NCI-H1092 treated with DMSO at 0.1 percent for 48 hours (cell line): ENCODE measurements at places on chromosomes 5 and 9.
A peak's percentile ranks its signal among the peaks of the same experiment; 100 is the strongest.

GRCh38 chr5:142296914-142297417, 27.9 kb downstream of the SPRY4 start:
- no peak for DNase-seq

GRCh38 chr5:89686081-89686765, 723.3 kb downstream of the CETN3 start:
- DNase-seq = peak; percentile 20

DNA sequence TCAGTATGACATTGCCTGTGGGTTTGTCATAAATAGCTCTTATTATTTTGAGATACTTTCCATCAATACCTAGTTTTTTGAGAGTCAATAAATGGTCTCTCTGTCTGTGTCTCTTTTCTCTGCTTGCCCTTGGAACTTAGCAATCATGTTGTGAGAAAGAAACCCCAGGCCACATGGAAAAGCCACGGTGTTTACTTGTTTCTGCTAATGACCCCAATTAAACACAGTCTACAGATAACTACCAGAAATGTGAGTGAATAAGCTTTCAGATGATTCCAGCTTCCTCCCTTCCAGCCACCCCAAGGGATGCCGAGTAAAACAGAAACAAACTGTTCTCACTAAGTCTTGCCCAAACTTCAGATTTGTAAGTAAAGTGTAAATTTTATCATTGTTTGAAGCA, 584.9 kb downstream of the MAT2B start:
- no peak for DNase-seq

DNA sequence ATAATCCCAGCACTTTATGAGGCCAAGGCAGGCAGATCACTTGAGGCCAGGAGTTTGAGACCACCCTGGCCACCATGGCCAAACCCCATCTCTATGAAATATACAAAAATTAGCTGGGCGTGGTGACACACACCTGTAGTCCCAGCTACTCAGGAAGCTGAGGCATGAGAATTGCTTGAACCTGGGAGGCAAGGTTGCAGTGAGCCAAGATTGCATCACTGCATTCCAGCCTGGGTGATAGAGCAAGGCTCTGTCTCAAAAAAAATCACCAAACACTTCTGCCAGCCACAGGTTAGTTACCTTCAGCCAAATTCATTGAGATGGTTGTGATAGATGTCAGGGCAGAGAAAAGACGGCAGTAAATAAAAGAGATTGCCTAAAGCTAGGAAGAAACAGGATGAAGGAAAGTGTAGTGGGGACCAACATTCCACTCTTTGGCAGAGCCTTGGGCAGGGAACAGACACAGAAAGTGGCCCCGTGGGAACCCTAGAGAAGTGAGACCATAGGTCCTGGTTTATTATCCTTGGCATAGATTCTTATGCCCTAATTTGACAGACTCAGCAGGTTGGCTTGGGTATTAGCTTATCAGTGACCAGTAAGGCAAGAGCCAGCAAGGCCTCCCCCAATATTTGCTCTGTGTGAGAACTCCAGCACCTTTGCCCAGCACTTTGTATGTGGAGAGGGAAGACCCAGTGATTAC, 5.5 kb upstream of the CEP120 start:
- no peak for DNase-seq

DNA sequence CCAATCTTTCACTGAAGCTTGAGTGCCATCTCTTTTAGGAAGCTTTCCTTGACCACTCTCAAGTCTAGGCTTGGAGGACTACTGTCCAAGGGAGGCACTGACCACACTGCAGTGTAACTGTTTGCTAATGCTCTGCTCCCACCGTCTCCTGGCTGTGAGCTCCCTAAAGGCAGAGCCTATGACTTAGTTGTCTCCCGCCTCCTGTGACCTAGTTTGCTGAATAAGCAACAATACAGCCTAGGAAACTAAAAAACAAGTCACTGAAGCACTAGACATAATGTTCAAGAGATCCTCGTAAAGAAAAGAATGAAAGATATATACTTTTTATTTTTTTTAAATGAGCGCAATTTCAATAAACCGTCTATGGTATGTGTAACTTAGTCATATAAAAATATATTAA, 31.4 kb downstream of the LIX1 start:
- DNase-seq = no peak

- no peak for DNase-seq
Measured at GRCh38 chr5:142479150-142479549, 154.3 kb upstream of the SPRY4 start.

GRCh38 chr5:37838933-37839341, 904 bp downstream of the GDNF start:
- DNase-seq = no peak

DNA sequence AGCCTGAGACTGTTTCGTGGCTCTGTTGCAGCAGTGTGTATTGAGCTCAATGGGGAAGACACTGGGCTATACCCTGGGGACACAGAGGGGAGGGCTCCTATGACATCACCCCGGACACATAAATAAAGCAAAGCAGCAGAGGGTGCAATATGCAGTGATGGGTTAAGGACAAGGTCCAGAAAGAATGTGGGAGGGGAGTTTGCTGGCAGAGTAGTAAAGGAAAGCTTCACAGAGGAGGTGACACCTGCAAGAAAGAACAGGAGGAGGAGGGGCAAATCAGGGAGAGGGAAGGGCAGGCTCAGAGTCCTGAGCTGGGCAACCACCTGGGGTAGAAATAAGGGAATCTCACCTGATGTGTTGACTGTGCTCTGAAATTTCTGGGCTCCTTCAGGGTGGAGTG, 35.3 kb upstream of the CDKN2AIPNL start:
- no peak for DNase-seq

DNA sequence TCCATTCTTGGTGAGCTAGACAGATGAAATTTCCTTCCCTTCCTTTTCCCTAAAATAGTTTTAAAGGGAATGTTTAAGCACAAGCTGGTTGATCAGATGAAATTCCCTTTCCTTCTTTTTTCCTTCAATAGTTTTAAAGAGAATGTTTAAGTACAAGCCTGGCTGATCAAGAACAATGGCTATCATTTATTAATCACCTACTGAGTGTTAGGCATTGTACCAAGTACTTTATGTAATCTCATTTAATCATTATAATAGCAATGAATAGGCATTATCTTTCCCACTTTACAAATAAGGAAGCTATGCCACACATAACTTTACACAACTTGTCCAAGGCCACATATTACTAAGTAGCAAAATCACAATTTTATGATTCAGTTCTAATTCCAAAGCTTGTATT, 152.0 kb upstream of the ACOT12 start:
- DNase-seq = no peak

- no peak for DNase-seq
Measured at GRCh38 chr5:18607570-18607969, 973.3 kb downstream of the TAF11L14 start.

- DNase-seq = no peak
Measured at GRCh38 chr5:151026679-151027078, 6.3 kb downstream of the GPX3 start.

- no peak for DNase-seq
Measured at GRCh38 chr5:174335682-174336364, 290.3 kb downstream of the NSG2 start.

DNA sequence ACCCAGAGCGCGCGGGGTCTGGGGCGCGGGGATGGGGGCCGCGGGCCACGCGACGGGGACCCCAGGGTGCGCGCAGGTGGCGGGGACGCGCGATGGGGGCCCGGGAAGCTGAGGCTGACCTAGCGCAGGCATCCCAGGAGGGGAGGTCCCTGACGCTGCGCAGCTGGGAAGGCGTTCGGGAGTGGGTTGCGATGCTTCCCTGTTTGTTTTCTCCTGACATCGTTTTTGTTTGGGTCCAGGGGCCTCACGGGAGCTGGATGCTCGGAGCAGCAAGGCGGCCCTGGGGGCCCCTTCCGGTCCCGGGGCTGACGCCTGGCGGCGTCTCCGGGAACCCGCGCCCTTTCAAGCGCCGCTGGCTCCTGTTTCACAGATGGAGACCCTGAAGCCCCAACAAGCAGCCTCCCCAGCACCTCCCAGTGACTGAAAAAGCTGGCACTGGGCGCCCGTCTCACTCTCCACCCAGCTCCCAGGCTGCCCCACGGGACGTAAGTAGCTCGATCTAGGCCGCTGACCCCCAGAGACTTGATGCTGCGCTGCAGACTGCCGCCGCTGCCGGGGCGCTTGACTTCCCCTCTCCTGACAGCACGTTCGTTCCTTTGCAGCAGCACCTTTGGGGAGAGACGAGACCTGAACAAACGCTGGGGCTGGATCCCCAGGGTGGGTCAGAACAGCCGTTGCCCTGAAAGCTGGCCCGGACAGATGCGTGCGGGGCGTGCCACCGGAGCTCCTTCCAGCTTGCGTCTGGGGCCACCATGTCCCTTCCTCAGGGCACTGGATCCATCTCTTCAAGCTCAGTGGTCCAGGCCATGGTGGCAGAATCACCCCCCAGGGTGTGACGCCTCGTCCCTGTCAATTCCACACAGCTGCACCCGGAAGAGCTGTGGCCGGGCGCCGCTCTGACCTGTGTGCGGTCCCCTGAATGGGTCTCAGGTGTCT, 593 bp downstream of the BRD3OS start:
- peak; percentile 30 for DNase-seq

DNA sequence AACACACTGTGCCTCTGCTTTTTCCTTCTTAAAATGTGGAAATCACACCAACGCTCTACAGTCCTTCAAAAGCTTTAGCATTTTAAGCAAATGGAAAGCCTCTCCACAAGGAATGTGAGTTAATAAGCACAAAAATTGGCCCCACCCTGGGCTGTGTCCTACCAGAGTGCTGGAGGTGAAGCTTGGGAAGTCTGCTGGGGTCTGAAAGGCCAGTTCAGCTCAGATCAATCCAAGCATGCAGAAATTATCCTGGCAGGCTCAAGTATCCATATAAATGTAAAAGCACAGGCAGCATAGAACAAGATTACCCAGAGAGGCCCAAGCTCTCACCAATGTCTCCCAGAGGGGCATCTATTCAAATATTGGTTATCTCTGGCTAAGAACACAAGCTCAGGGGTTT, 98.5 kb downstream of the ESM1 start:
- DNase-seq = no peak

DNA sequence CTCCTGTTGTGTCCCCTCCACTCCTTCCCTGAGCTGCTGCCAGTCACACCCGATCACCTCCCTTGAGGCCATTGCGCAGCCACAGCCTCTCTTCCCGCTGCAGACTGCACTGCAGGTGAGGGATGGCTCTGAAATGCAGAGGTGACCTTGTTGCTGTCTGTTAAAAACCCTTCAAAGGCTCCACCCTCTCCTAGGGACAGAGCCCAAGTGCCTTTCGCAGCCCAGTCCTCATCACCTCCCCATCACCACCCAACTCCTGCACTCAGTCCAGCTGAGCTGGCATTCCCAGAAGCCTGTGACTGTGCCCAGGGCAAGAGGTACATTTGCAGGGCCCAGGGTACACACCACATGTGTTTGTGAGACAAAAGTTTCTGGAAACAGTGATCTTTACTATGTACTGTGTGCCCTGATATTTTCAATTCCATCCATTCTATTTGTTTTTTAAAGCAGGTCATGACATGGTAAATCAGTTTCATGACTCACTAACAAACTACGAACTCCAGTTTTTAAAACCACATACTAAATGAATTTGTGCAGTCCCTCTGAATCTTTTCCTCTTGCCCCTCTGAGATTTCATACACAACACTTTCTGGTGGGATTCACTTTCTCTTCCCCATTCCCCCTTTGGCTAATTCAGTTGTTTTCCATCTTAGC, 73.0 kb upstream of the SPOCK1 start:
- DNase-seq = no peak
